Stimulated activated CD8-positive, alpha-beta memory T cell treated with anti-CD3 and anti-CD28 coated beads, Interleukin-7, amount 100 ng/mL, for 24 hours (primary cell): ENCODE measurements at places on chromosomes 5 and 9.
A peak's percentile ranks its signal among the peaks of the same experiment; 100 is the strongest.

DNA sequence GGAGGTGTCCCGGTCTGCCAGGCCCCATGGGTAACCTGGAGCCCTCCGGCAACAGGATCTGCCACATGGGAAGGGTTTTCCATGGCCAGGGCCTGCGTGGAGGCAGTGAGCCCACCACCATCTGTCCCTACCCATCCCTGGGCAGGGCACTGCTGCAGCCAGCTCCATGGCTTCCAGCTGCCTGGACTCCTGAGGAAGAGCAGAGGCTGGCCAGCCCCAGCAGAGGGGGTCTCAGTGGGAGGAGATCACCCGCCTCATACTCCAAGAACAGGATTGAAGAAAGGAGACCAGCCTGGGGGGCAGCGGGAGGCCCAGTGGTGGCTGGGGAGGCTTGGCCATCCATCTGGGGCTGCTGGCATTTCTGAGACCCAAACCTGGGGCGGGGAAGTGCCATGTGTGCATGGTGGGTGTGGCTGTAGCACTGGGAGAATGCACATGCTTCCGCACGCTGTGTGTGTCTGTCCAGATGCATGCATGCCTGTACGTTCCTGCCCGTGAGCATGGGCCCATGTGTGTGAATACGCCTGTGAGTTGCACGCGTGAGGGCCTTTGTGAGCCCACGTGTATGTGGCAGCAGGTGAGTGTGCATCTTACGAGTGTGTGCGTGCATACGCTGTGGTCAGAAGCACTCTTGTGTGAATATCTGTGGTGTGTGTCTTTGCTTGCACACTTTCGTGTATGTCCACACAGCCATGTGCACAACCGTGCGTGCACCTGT, 78.5 kb downstream of the LMX1B start:
- no peak for DNase-seq

GRCh38 chr9:109320742-109321448, at the start of gene EPB41L4B:
Gene EPB41L4B (minus strand): TSS chr9:109321059. CDS start chr9:109320446, 613 bp downstream.
- DNase-seq = peak; percentile 80

DNA sequence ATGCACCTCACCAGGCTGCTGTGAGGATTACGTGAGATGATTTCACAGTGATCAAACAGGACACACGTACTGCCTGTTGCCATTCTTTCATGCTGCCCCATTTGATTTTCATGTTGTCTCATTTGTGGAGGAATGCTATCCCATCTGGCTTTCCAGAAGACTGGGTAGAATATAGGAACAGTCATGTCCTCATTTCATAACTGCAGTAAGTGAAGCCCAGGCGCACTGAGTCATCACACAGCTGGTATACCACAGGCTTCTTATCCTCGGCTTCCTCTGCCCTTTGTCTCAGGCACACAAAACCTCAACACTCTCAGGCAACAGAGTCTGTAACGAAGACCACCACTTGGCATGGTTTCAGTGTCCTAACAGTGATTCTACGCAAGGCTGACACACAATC, 62.3 kb downstream of the LHFPL2 start:
- no peak for DNase-seq

DNA sequence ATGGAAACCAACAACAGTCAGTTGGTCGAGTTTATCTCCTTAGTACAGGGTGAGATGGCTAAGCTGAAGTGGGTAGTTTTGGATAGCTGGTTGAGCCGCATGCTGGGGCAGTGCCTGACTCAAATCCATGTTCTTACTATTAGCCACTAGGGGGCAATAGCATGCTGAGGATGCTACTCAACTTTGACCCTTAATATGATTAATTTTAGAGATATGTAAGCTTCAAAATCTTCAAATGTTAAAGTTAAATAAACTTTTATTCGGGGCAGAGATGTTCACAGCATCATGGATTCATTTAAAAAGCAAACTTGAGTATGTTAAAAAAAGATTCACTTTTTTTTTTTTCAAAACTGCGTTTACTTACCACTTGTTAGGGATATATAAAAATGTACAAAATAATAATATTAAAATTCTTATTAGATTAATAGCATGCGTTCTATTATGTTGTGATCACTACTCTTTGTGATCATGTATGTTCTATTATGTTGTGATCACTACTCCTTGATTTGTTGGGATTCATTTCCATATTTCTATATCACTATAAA, 57.0 kb downstream of the C9orf153 start:
- no peak for DNase-seq
